Fibroblast of skin of left biceps (primary cell): ENCODE measurements at places on chromosomes 6 and 20.

- DNase-seq = no peak
These were observed 739 bp downstream of the CTSZ start for GRCh38 chr20:59006167-59006863.

DNA sequence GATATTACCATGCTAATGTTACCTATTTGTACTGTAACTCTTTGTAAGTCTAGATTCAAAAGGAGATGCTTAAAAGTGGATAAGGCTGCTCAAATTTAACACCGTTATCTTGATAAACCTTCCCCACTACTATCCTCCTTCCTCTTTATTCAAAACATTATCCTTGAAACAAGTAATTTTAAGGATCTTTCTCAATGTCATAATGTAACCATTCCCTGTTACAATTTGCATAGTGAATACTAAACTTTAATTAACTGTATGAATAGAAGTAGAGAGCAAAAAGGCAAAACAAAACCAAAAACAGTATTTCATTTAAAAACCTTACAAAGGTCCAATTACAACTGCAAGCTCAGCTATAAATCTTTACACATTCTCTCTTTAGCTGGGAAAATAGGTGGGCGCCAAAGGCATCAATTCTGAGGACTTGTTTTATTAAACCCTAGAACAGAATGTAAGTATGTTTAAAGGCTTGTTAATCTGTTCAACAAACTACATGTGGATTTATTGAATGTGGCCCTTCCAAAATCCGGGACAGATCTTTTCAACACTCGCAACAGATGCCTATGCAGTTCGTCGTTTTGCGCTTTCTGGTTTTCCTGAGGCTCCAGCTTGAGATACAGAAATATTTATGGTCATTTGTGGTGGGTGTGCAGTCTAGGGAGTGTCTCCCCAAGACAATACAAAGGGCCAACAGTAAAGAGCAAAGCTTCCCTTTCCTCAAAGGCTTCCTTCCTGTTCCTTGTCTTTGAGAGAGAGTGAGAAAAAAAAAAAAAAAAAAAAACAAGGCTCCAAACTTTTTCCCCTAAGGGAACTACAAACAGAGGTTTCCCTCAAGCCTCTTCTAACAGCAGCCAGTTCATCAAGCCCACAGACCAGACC, 15.1 kb downstream of the KIF13A start:
- no peak for DNase-seq

GRCh38 chr6:5556011-5556410, 294.7 kb downstream of the FARS2 start:
- no peak for DNase-seq

GRCh38 chr6:141398949-141399348, 733.8 kb upstream of the GJE1 start:
- peak; percentile 31 for DNase-seq

DNA sequence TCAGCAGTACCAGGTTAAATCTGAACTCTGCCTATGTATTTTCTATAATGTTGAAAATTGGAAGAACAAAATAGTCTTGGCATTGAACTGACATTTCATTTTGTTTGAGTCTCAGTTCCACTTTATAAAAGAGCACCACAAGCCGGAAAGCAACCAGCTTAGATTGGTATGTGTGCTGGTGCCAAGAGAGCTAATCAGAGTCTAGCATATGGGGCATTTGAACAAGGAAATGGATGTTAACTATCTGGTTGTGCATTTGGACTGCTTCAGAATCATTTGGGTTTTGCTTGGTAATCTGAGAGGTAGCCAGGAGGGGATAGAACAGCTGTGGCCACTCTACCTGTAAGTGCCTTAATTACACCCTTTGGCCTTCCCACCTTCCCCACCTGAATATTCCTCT, 184.8 kb downstream of the GRIK2 start:
- no peak for DNase-seq

DNA sequence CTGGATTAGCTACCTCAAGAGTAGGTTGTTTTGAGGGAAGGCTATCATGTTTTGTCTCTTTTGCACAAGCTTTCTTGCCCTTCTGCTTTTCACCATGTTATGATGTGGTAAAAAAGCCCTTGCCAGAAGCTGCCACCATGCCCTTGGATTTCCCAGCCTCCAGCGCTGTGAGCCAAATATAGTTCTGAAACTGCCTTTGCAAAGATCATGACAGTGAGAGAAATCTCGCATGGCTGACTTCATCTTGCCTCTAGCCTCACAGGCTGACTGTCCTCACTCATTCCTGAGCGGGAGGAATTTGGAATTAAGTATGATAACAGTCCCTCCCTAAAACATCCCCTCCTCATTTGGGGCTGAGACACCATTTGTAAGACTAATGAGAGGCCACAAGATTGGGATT, 207.7 kb downstream of the BTBD9 start:
- DNase-seq = no peak

- no peak for DNase-seq
These were observed 38.1 kb downstream of the RPP40 start for GRCh38 chr6:4965562-4966389.

GRCh38 chr20:31663524-31663837, 25.8 kb downstream of the COX4I2 start:
- no peak for DNase-seq

DNA sequence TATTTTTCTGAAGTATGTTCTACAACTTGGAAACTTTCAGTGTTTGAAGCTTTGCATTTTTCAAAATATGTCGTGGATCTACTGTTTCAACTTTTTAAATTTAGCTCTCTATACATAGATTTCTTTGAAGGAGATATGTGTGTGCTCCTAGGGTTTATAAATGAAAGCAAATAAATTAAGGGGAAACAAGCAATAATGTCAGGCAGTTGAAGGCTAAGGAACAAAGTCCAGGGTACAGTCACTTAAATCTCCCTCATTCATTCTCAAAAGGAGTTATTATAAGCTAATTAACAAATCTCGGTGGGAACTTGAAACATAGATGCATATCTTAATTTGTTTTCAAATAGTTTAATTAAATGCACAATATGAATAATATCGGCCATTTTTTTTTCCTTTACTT, 79.4 kb downstream of the SAMD5 start:
- no peak for DNase-seq

- no peak for DNase-seq
These were observed 48.3 kb downstream of the PTPN1 start for GRCh38 chr20:50558483-50558925.

DNA sequence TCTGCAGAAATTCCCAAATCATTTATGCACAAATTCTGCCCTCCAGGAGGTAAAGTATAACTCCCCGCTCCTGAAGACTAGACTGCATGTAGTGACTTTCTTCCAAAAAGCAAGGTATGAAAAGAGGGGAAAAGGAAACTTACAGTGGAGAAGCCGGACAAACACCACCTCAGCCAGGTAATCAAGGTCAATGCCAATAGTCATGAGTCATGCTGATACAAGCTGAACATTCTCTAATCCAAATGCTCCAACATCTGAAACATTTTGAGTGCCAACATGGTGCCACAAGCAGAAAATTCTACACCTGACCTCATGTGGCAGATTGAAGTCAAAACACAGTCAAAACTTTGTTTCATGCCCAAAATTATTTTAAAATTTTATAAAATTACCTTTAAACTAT, 165.6 kb downstream of the FOXA2 start:
- DNase-seq = no peak

- no peak for DNase-seq
These were observed 5.3 kb downstream of the RAB32 start for GRCh38 chr6:146548898-146549374.

DNA sequence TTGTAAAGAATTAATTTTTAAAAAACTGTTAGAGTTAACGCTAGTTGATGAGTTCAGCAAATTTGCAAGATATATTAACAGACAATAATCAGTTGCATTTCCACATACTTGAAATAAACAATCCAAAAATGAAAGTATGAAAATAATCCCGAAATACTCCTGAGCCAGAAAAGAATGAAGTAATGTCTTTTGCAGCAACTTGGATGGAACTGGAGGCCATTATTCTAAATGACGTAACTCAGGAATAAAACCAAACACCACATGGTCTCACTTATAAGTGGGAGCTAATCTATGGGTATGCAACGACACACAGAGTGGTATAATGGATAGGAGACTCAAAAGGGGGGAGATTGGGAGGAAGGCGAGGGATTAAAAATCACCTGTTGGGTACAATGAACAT, 872.9 kb upstream of the GJE1 start:
- no peak for DNase-seq

- no peak for DNase-seq
These were observed 560.5 kb downstream of the HAO1 start for GRCh38 chr20:7379621-7380220.

DNA sequence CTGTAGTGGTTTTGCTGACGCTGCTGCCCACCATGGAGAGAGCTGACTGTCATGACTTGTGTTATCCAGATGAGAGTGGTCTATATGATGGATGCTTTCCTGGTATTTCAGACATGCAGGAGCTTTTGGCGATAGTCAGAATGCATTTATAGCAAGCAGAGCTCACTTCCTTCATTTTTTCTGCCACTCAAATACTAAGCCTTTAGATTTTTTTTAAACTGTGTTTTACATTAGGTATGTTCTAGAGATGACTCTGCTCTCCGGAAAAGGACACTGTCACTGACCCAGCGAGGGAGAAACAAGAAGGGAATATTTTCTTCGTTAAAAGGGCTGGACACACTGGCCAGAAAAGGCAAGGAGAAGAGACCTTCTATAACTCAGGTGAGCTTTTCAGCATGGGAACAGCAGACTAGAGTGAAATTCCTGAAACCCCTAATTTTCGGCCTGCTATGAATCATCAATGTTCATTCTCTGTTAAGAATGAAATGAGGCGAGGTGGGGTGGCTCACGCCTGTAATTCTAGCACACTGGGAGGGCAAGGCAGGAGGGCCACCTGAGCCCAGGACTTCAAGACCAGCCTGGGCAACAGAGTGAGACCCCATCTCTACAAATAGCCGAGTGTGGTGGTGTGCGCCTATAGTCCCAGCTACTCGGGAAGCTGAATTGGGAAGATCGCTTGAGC, 98.6 kb upstream of the CLDN20 start:
- no peak for DNase-seq

- DNase-seq = no peak
These were observed 6.5 kb downstream of the CEP162 start for GRCh38 chr6:84220809-84221409.

- no peak for DNase-seq
These were observed 108.5 kb downstream of the UNC5CL start for GRCh38 chr6:40930555-40930954.
